GM06990 (cell line): ENCODE measurements at places on chromosomes 3 and 15.

GRCh38 chr3:156251424-156251823 lies 131.0 kb downstream of the KCNAB1 start:
- DNase-seq, result no peak

DNA sequence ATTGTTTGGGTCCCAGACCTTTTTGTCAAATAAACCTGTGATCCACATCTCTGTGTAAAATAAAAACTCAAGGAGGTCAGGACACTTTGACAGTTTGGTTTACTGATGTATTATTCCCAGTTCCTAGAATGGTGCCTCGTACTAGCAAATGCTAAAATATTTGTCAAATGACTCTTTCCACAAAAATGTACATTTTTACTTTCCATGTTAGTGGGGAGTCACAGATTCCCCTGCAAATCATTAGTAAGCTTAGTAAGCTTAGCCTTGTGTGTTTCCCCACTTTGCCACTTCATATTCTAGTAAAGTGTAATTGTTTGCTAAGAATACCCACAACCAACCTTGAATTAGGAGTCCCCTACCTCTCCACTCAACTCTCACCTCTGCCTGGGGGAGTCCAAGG lies 2.4 kb upstream of the MAGI1 start:
- DNase-seq, result no peak

DNA sequence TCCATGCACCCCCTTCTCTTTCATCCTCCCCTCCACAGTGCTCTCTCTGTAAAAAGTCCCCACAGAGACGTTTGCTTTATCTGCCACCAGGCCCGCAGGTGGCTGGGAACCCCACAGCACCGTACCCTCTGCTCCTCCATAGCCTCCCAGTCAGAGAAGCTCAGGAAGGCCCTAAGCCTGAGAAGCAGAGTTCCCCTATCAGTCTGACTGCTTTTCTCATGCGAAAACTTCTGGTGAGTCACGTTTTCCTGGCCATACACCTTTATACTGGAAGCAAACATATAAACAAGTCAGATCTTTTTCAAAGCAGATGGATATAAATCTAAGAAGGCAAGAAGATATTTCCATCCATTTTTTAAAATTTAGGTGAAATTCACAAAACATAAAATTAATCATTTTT lies 51.5 kb upstream of the MEF2A start:
- no peak for DNase-seq

- DNase-seq, result no peak
These were observed 132.8 kb upstream of the SLC24A5 start for GRCh38 chr15:47987908-47988532.

DNA sequence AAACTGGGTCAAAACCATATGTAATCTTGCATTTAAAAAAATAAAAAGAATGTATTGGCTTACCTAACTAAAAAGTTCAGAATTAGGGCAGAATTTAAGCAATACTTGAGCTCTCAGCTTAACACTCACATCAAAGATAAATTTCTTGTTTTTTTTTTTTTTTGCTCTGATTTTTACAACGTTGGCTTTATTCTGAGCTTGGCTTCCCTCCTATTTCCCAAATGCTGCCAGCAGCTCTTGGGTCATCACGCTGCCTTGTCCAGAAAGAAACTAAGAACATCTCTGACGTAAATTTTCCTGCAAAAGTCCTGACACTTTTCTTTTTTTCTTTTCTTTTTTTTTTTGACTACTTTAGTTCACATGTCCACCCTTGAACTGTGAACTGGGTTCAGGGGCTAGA lies 150.6 kb upstream of the TGFBR2 start:
- no peak for DNase-seq

- no peak for DNase-seq
These were observed 5.7 kb upstream of the CD276 start for GRCh38 chr15:73678498-73678897.

DNA sequence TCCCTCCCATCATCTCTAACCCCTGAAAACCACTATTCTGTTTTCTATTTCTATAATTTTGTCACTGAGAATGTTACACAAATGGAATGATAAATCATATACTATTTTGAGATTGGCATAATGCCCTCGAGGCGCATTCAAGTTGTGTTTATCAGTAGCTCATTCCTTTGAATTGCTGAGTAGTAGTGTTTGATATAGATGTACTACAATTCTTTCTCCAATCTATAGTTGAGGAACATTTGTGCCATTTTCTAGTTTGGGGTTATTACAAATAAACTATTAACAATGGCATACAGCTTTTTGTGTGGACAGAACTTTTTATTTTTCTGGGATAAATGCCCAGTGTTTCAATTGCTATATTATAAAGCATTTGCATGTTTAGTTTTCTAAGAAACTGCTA lies 86.0 kb downstream of the CCR1 start:
- no peak for DNase-seq
